Ovary (tissue), 10 donors: ENCODE measurements at places on chromosomes 6 and 20.

DNA sequence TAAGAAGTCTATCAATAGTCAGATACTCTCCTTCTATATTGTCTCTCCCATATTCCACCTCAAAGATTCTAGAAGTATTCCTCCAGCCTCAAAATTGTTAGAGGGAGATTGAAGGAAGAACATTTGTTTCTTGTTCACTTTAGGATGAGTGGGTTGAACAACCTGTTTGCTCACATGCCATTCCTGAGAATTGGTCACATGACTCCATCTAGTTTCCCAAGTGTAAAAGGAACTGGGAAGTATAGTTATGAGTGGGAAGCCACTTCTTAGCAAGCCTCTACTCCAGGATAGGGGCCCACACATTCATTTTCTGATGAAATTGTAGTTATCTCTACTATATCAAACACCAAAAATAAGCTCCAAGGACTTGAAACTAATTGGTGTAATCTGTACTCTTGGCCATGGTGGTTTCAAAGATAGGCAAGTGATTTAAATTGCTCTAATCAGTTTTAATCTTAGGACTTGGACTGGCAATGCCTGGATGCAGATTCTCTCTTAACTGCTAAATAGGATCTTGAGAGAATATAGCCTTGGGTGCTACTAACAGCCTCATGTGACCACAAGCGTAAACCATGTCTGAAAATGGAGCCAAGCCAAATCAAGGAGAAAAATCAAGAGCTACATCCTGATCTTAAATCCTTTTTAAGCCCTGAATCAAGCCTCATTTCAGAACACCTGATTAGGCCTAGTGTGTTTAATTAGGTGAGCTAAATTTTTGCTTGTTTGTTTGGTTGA lies 758.7 kb upstream of the MAN1A1 start:
- DNase-seq, result no peak

- no peak for DNase-seq
Observed at GRCh38 chr6:25202504-25202903, 76.7 kb upstream of the CARMIL1 start.

DNA sequence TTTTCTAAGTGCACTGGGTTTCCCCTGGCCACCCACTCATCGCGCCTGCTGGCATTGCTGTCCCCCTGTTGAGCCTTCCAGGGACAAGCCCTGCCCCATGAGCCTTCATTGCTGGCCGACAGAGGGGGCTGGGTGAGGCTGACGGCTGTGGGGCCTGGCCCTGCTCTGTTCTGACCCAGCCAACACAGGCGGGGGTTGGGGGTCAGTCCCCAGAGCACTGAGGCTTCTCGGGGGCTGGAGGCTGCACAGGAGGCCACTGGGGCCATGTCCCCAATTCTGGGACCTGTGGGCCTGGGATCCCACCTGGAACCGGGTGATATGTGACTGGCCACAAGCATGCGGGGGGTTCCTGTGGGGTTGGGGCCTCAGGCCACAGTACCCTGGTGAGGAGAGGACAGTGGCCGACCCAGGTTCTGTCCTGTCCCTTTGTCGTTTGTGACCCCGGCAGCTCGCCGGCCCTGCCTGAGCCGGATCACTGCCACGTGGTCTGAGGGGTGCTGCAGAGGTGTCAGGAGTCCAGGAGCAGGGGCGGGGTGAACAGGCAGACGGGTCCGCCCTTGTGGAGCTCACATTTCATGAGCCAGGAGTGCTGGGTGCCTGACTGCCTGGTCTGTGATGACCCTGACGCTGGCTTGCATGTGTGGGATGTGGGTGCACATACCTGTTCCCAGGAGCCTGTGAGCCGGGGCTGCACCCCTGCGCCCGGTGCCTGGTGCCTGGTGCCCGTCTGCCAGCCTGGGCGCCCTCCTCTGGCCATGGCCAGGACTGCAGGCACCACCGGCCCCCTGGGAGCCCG lies 2.1 kb upstream of the COL20A1 start:
- peak; percentile 63 for DNase-seq

GRCh38 chr6:141488488-141488887 lies 644.2 kb upstream of the GJE1 start:
- no peak for DNase-seq

GRCh38 chr6:21842875-21843645 lies 249.5 kb downstream of the SOX4 start:
- DNase-seq, result no peak

DNA sequence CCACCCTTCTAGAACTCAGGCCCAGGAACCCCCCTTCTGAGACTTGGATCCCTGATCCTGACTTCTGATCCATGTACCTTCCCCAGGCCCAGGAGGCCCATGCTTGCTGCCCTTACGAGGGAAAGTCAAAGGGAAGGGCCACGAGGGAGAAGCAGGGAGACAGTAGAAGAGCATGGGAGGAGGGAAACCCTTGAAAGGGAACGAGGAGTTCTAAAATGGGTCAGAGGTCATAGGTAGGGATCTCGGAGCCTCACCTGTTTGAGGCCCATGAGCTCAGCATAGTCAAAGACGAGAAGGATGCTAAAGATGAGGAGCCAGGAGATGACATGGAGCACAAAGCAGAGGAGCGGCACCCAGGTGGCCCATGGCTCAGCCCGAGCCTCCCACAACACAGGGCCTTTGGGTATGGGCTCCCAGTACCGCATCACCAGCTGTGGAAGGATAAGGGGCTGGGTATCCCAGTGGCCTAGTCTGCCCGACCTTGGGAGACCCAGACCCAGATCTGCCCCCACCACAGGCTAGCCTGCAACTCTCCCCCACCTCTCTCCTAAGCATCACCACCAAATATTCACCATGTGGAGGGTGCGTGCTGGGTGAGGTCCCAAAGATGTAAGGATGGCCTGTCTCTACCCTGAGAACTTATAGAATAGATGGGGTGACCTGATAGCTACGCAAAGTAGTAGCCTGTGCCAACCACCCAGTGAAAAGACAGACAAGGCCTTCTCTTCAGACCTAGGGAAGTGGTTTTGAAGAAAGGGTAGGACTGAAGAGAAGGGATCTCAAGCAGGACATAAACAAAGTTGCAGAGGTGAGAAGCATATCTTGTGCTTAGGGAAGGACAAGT lies 1.5 kb downstream of the NRM start:
- peak; percentile 38 for DNase-seq

DNA sequence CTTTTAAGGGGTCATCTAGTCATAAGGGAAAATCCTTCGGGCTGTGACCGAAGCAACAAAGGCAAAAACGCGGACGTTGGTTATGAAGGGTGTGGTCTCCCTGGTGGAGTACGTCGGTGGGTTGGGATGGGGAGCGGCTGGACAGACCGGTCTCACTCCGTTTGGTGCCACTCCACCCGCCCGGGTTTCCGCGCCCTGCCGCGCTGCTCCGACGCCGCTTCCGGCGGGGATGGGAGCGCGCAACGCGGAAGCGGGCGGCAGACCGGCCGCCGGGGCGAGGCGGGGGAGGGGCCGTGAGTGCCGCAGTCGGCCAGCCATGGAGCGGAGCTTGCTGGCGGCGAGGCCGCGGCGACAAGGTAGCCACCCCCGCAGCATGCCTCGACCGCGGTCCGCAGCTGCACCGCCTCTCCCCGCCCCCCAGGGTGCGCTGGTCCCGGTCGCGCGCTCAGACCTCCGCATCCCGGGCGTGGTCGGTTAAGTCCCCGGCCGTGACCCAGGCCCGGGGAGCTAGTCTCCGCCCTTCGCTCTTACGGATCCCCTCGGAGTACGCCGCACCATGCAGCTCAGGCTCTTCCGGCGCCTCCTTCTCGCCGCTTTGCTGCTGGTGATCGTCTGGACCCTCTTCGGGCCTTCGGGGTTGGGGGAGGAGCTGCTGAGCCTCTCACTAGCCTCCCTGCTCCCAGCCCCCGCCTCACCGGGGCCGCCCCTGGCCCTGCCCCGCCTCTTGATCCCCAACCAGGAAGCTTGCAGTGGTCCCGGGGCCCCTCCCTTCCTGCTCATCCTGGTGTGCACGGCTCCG lies at the start of gene B3GALT4:
TSS of gene B3GALT4 (plus strand) at position 260 of the 799 bp plus-strand sequence. CDS start at position 557, 297 bp downstream.
- peak; percentile 71 for DNase-seq

- DNase-seq, result no peak
Observed at GRCh38 chr20:16393297-16393696, 180.0 kb downstream of the KIF16B start.

DNA sequence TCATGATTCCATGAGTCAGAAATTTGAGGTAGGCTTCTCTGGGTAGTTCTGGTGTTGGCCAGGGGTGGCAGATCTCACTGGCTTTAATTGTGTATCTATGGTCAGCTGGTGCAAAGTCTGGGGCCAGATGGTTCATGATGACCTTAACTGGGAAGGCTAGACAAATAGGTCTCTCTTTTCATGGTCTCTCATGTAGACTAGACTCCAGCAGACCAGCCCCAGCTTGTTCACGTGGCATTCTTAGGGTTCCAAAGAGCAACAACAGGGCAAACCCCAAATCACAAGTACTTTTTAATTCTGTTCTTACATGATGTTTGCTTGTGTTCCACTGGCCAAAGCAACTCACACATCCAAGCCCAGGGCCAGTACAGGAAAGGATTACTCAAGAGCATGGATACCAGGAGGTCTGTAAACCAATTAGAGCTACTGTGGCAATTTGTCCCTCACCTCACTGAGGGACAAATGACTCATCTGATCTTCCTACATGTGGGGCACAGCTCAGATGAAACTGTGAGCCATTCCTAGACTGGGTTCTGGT lies 79.5 kb upstream of the PBOV1 start:
- DNase-seq, result no peak

DNA sequence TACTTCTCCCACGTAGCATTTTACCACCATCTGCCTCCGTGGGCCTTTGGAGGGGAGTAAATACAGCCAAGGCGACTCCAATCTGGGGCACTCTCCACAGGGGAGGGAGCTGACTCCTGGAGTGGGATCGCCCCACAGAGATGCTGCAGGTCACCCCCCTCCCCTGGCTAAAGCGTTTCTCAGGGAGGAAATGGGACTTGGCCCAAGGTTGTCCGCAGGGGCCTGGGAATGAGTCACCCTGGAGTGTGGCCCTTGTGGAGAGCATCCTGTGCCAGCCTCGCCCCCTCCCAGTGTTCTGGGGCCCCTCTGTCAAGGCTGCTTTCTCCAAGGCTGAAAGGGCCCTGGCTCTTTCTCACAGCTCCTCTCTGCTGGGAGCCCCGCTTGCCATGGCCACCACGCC lies 84.5 kb upstream of the QKI start:
- DNase-seq, result no peak

DNA sequence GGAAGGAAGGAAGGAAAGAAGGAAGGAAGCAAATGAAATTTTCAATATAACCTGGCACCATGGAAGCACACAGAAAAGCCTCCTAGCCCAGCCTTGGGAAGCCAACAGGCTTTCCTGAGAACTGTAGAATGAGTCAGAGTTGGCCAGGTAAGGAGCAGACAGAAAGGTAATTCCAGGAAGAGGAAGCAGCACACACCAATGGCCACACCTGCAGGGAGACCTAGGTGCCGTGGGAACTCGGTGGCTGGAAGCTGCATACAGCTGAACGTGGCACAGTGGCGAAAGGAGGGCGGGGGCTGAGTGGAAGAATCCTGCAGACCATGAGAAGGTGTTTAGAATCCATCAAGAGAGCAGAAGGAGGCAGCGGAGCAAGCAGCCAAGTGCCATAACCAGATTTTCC lies 224.8 kb upstream of the RREB1 start:
- DNase-seq, result no peak

- DNase-seq, result no peak
Observed at GRCh38 chr6:11622156-11622555, 84.6 kb downstream of the TMEM170B start.

DNA sequence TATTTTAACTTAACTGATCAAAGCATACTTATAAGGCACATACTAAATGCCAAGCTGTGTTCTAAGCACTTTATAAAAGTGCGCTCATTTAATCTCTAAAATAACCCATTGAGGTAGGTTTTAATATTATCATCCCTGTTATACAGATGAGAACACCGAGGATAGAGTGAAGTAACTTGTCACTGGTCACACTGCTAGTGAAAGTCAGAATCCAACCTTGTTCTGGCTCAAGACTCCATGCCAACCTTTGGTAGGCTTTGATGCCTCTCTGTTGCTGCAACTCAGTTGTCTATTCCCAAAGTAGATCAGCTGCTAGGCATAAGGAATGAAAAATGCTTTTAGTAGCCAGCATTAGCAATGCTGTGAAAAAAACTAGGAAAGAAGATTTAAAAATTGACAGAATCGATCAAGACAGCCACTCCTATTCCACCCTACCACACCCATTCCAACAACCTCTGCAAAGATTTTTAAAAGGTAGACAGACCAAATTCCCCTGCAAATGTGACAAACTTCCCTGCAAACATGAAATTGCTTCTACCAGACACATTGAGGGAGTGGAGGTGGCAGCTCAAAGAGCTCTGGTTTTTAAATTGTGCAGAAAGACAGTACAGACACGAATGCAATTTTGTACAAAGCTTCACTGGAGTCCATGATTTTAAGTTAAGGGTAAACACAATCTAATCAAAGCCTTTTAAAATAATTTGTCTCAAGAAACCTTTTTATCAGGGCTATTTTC lies 39.8 kb upstream of the CAP2 start:
- no peak for DNase-seq

DNA sequence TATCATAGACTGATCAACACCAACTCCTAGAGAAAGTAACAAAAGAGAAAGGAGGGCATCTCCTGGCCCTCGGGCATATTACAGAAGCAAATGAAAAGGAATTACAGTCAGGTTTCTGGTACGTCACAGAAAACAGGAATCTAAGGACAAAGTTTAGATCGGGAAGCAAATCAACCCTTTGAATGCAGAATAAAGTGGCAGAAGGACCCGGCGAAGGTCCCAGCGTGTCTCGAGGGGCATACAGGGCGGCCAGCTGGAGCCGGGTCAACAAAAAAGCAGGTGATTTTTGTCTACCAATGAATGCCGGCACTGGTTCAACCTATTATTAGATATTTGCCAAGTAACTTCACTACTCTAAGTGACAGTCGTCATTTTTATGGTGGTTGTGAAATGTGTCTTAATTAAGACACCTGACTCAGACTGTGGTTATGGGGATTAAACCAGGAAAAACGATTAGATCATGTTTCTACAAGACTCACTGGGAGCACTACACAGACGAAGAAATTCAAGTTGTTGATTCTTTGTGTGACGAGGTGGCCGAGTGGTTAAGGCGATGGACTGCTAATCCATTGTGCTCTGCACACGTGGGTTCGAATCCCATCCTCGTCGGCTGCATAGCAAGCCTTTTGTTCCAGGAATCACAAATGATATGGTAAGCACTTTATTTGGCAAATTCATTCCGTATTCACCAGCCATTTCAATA lies 12.4 kb upstream of the ZSCAN9 start:
- DNase-seq, result no peak

- no peak for DNase-seq
Observed at GRCh38 chr6:82461536-82461935, 97.9 kb downstream of the TPBG start.

DNA sequence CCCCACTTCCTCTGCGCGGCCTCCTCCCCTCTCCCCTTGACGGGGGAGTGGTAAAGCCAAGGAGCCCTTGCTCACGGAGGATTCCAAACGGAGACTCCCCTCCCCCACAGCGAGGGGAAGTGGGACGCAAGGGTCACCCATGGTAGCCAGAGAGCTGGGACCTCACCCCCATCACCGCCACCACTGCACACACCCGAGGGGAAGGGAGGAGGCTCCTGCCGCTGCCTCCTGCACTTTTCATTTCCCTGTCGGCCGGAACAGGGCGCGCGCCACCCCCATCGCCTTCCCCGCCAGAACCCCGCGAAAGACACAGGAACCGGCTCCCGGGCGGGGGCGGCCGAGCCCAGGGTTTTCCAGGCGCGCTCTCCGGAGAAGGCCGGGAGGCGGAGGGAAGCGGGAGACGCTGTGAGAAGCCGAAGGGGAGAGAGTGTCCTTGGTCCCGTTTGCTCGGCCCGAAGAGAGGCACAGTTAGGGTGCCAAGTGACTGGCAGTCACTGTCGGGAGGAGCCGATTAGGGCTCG lies 789 bp downstream of the CCND3 start:
- DNase-seq, result peak; percentile 74

- DNase-seq, result no peak
Observed at GRCh38 chr6:396126-396520, 4.6 kb downstream of the IRF4 start.

GRCh38 chr6:13535306-13535705 lies 39.1 kb upstream of the SIRT5 start:
- no peak for DNase-seq
